Activated CD4-positive, CD25-positive, alpha-beta regulatory T cell treated with anti-CD3 and anti-CD28 coated beads, Interleukin-2, amount 50 U/mL, for 72 hours (primary cell): ENCODE measurements at places on chromosomes 6 and 20.

GRCh38 chr6:18439581-18439980 is 52.4 kb downstream of the RNF144B start:
- no peak for DNase-seq

DNA sequence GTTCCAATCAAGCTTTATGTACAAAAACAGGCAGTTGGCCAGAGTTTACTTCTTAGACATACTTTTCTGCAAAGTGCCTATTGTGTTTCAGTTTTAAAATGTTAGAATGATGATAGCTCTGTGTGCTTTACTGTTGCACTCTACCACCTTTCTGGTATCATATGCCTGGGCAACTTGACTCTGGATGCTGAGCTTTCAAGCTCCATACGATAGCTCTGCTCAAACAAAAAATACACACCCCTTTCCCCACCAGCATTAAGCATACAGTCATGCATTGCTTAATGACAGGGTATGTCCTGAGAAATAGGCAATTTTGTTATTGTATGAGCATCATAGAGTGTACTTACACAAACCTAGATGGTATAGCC is 123.1 kb downstream of the RCAN2 start:
- no peak for DNase-seq

DNA sequence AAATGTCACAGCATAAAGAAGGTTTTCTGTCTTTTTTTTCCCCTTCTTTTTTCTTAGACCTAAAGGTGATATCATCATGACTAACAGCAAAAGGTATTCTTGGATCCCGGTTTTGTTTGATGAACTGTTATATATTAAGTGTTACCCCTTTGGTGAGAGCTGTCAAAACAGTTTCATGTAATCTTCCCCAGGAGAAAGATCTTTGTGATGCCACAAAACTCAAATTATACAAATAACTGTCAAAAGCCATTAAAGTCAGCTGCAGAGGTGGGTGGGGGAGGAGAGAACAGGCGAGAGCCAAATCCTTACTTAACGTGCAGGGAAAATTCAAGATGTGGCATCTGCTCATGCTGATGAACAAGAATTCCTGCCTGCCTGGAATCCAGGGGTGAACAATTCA is 258.2 kb downstream of the BMP7 start:
- DNase-seq = no peak

GRCh38 chr6:160141001-160141726 is 19.5 kb downstream of the SLC22A1 start:
- DNase-seq = no peak

DNA sequence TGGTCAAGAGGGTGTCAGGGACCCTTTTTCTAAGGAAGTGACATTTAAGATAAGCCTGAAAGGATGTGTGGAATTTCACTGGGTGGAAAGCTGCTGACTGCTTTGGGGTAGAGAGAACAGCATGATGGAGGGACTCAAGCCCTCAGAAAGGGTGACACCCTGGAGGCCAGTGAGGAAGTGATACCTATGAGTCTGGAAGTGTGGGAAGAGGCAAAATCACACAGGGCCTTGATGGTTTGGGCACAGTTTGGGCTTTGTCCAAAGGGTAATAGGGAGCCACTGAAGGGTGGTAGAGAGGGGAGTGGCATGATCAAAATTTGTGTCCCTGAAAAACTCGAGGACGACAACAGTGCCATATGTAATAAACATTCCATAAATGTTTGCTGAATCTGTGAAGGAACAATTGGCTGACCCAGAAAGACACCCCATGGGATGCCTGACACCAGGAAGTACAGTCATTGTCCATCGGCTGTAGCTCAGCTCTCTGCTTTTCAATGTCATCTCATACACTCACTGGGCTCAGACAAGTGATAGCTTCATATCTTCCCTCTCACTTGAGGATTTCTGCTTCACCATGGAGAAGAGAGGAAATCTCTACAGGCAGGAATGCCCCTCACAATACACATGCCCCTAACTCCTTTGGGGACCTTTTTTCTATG is 21.3 kb downstream of the CASS4 start:
- peak; percentile 8 for DNase-seq

DNA sequence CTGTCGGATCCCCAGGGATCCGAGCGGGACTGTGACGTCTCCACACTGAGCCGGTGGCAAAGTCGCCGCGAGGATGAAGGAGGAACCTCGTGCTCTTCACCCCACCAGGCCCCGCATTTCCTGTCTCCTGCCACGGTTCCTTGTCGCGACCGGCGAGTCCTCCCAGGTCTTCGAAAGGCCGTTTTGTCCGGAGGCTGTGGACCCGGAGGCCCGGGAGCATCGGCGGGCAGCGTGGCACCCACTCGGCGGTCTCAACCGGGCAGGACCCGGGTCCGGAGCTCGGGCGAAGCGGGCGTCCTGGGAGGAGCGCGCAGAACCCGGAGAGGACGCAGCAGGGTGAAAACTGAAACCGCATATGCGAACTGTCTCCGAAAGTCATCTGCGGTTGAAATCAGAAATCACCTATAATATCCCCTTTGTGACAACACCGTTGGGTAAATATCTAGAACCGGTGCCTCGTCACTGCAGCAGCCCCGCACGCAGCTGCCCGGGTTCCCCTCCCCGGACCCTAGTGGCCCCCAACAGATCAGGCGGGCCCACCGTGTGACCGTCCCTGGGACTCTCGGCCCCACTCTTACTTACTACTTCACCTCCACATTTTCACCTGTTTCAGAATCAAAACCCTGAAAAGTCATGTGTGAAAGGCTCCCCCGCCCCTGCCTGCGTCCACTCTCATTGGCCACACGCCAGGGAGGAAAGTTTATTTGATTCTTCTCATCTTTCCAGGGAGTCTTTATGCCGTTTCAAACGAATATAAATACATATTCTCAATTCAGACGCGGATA is 3.1 kb upstream of the ULBP2 start:
- peak; percentile 50 for DNase-seq

DNA sequence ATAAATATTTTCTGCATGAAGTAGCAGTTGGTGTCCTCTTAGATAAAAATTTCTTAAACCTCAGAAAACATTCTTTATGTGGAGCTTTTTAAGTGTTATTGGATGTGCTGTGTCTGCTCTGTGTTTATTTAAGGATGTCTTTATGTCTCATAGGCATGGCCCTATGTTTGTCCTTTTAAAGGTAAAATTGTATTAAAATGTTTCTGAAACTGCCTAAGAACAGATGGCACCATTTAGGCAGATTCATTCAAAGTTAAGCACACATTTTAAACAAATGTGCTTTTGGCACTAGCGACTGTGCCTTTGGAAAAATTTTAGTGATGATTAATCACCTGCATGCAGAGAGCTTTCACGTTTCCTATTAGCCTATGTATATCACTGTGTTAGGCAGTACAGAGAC is 125.2 kb downstream of the KIF6 start:
- no peak for DNase-seq

- DNase-seq = no peak
These were observed 1.8 kb upstream of the CEP250 start for GRCh38 chr20:35453647-35454046.

- no peak for DNase-seq
These were observed 290.0 kb upstream of the JAG1 start for GRCh38 chr20:10963717-10964266.

DNA sequence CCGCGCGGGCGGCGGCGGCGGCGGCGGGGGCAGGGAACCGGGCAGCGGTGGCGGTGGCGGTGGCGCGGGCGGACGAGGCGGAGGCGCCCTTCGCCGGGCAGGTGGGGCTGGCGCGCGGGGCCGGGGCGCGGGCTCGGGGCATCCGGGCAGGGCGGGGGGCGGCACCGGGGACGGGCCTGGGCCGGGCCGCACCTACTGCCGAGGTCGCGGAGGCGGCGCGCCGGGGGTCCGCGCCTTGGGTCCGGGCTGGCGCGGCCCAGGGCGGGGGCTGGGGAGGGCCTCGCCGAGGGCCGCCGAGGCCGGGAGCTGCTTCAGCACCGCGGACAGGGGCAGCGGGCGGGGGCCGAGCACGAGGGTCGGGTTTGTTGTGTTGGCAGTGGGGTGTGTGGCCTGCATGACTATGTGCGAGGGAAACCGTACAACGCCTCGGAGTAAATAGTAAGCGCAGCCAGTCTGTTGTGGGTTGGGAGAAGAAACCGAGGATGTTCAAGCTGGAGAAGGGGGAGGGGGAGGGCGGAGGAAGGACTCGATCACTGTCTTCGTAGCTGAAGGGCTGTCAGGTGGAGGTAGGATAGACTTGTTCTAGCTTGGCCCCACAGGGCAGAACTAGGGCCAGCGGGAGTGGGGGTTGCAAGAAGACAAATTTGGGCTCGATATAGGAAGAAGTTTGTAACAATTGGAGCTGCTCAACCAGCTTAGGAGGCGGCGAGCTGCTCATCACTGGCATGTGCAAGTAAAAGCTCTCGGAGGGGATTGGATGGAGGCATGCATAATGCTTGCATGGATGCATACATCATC is 593 bp downstream of the MMP24 start:
- DNase-seq = peak; percentile 56
